Sigmoid colon (tissue), 7 donors: ENCODE measurements at places on chromosomes 2 and 18.
A peak's percentile ranks its signal among the peaks of the same experiment; 100 is the strongest.

DNA sequence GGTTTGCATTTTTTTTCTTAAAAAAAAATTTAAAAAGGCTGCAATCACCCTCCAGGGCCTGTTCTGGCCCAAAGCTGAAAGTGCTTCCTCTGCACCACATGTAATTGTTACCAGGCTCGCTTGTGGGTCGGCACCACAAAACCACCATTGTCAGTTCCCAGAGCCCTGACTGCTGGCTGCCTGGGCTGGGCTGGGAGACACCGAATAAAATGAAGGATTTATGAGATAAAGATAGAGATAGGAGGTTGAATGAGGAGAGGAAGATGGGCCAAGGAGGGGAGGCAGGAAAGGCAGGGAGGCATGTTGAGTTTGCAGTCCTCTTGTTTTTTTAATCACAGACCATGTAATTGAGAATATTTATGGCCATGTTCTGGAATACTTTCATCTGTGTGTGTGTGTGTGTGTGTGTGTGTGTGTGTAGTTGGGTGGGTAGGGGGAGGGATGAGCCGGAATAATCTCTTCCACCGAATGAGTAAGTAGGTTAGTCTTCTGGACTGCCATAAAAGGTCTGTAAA is 14.7 kb downstream of the NRP2 start:
- peak overlapping the region; percentile 12 for H3K4me3 ChIP-seq
- no peaks in the 10 kb centered on the region for H3K36me3 ChIP-seq
- H3K27me3 ChIP-seq, result no peaks in the 10 kb centered on the region
- peak overlapping the region; percentile 96 for H3K27ac ChIP-seq
- no peak for DNase-seq

- H3K4me3 ChIP-seq, result no peak overlapping the region
- H3K4me1 ChIP-seq, result no peaks in the 10 kb centered on the region
- H3K36me3 ChIP-seq, result no peaks in the 10 kb centered on the region
- H3K27ac ChIP-seq, result no peak overlapping the region
- no peaks in the 10 kb centered on the region for H3K27me3 ChIP-seq
- DNase-seq, result no peak
These were observed 245.3 kb downstream of the STK39 start for GRCh38 chr2:168002021-168002553.

DNA sequence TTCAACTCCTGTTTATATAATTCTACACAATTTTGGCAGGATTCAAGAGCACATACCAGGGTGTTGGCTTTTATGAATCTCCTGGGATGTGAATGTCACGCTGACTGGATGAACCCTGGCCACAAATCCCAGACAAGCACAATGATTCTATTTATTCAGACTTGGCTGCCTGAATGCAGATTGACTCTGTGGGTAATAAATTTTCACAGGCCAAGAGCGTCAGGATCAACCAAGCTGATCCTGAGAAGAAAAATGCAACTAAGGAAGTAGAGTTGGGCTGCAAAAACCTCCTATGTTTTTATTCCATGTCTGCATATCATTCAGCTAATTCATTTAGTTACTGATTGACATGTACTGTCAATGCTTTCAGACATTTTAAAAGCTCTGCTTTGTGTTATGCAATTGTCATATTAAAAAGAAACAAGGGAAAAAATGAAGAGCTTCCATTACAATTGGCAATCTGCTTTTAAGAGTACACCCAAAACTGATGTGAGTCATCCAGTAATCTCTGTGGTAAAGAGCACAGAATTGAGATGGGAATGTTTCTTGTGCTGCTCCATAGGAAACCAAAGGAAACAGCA is 173.0 kb upstream of the REV1 start:
- H3K4me3 ChIP-seq, result no peak overlapping the region
- peaks cover 30% of the 10 kb centered on the region for H3K4me1 ChIP-seq

GRCh38 chr18:58256316-58257080 is 212.5 kb downstream of the NEDD4L start:
- H3K27ac ChIP-seq, result peak overlapping the region; percentile 81
- no peaks in the 10 kb centered on the region for H3K27me3 ChIP-seq
- H3K4me3 ChIP-seq, result no peak overlapping the region
- H3K36me3 ChIP-seq, result no peaks in the 10 kb centered on the region

- H3K4me1 ChIP-seq, result peaks cover 22% of the 10 kb centered on the region
- H3K27me3 ChIP-seq, result no peaks in the 10 kb centered on the region
- peaks cover 35% of the 10 kb centered on the region for H3K36me3 ChIP-seq
- DNase-seq, result no peak
- no peak overlapping the region for H3K4me3 ChIP-seq
These were observed 21.0 kb upstream of the HES6 start for GRCh38 chr2:238260883-238261282.

GRCh38 chr18:65363911-65364632 is 386.7 kb upstream of the CDH7 start:
- H3K36me3 ChIP-seq, result no peaks in the 10 kb centered on the region
- no peak for DNase-seq
- no peaks in the 10 kb centered on the region for H3K27me3 ChIP-seq
- no peak overlapping the region for H3K4me3 ChIP-seq
- H3K27ac ChIP-seq, result no peak overlapping the region
- H3K4me1 ChIP-seq, result no peaks in the 10 kb centered on the region
